ENCODE measurements at places on chromosomes 13 and 19. TPM values are rescaled to one million over a fixed set of nuclear protein-coding genes. Genes with fewer than 3 reads are reported as not detected.

GRCh38 chr13:70623239-70623638 lies 515.0 kb upstream of the KLHL1 start:
- no peak for DNase-seq

Gene CCDC194
- not detected for total RNA-seq

Gene MUC16
- not detected for total RNA-seq

Gene KANK3
- 5.1 TPM for total RNA-seq

Gene ZNF813
- total RNA-seq, result 6.6 TPM

GRCh38 chr13:73665261-73665660 lies 468.9 kb downstream of the KLF12 start:
- DNase-seq, result no peak

- DNase-seq, result no peak
Observed at GRCh38 chr19:1761528-1762242, 8.4 kb downstream of the ONECUT3 start.

Gene LILRA6
- not detected for total RNA-seq

DNA sequence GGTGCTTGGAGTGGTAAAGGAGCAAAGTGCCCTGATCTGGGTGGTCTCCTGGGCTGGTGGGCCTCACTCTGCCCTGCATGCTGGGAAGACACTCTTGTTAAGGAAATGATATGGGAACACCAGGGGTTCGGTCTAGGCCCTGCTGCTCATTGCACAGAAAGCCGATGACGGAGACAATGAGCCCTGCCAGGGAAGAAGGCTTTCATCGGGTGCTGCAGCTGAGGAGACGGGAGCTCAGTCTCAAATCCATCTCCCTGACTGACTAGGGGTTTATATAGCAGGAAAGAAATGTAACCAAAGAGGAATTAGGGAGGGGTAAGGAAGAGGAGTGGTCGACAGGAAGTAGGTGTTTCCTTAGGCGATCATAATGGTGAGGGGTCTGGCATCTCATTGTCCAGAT lies 253.4 kb downstream of the TEX29 start:
- no peak for DNase-seq

GRCh38 chr13:41694545-41695301 lies 237.4 kb downstream of the RGCC start:
- DNase-seq, result no peak

GRCh38 chr19:648904-649801 lies 9.5 kb downstream of the FGF22 start:
- no peak for DNase-seq

Gene ZNF256
- total RNA-seq, result 15.6 TPM

Gene TTC9B
- total RNA-seq, result 59.0 TPM

DNA sequence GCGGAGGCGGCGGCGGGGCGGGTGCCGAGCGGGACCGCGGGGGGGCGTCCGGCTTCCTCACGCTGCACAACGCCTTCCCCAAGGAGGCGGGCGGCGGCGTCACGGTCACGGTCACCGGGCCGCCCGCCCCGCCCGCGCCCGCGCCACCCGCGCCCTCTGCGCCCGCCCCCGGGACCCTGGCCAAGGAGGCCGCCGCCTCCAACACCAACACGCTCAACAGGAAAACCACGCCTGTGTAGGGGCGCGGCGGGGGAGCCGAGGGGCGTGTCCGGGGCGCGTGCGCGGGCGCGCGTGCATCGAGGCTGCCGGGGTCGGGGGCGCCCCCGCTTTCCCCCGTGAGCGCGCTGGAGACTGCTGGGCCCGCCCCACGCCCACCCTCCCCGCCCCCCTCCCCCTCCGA lies 8.8 kb upstream of the CACNG6 start:
- no peak for DNase-seq

- no peak for DNase-seq
Observed at GRCh38 chr13:76745261-76746200, 140.7 kb downstream of the KCTD12 start.

Gene LMTK3
- total RNA-seq, result 9.5 TPM

Gene ATP4A
- total RNA-seq, result not detected

DNA sequence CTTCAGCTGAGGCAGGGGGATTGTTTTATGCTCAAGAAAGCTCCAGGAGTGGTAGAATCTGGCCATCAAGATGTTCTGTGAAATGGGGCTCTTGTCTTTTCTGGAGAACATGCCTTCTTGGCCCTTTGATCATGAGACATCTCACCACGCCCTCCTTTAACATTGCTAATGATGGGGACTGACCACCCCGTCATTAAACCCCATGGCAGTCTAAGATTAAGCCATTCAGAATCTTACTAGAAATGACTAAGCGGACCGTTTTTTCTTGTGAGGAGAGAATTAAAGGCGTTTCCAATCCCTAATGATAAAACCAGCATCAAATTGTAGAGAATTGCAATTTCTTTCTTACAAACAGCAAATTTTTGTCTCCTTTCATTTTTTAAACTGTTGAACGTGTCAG lies 89.4 kb downstream of the COL4A2 start:
- no peak for DNase-seq

DNA sequence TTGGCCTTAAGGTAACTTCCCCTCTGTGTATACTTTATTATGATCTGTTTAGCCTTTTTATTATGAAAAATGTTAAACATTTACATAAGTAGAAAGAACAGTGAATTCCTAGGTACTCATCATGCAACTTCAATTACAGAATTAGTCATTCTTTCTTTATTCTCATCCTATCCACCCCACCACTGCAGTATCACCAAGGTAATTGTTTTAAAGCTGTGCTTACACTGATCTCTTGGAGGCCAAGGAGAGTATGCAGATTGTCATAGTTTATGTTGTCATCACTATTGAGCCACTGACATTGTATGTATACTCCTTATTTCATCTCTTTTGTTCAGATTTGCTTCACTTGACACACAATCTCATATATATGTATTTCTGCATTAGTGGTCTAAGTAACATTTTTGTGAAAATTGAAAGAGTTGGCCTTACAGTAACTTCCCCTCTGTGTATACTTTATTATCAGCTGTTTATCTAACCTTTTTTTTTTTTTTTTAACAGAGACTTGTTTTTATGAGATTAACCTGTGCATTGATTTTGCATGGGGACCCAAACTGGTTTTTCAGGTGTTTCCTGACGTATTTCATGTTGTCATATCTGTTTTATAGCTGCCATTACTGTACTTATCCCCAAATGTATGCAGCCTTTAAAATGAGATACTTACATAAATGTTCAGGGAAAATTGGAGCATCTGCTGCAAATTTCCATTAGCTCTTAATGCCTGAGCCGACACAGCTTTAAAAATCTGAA lies 4.5 kb downstream of the ZNF507 start:
- no peak for DNase-seq

DNA sequence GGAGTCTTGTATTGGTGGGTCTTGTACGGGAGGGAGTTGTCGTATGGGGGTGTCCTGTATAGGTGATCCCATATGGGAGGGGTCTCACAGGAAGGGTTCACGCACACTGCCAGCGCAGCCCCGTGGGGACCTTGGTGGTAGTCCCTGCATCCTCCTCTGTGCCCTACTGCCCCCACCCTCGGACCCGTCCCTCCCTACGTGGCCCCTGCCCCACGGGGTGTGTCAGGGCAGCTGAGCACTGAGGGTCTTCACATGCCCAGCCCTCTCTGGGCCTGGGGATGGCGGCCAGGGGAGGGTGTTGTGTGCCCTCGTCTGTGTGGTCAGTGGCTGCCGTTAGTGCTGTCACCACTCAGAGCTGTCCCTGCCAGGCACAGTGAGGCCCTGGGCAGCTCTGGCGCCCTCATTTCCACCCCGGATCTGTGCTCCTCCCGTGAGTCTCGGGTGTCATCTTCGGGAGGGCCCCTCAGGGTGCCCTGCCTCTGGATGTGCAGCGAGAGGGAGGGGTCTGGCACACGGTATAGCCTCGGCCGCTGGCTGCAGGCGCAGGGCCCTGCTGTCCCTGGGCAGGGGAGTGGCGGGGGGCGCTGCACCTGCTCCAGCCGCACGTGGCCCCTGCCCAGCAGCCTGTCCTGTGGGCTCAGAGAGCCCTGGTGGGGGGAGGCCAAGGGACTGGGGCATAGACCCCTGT lies 16.0 kb upstream of the GNA15 start:
- DNase-seq, result no peak

Gene FPR1
- total RNA-seq, result 6.7 TPM

Gene CNN2
- total RNA-seq, result 9.5 TPM

GRCh38 chr13:94658926-94659597 lies 53.3 kb downstream of the SOX21 start:
- DNase-seq, result no peak

DNA sequence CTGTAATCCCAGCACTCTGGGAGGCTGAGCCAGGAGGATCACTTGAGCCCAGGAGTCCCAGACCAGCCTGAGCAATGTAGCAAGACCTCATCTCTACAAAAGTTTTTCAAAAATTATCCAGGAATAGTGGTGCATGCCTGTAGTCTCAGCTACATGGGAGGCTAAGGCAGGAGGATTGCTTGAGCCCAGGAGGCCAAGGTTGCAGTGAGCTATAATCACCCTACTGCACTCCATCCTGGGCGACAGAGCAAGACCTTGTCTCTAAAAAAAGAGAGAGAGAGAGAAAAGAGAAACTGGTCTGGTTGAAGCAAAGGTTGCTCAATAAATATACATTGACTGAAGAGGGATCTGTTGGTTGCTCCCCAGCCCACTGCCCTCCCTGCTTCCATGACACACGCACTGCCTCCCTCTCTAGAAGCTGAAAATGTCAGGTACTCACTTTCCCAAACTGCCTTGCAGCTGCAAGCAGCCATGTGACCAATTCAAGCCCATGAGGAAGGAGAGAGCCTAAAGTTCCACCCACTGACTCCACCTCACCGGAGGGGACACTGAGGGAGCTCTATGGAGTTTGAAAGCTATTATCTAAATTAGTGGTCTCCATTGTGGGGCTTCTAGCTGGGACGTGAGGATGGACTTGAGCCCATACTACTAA lies 14.0 kb downstream of the CEACAM16 start:
- DNase-seq, result no peak

GRCh38 chr13:112879283-112879833 lies 89.7 kb upstream of the MCF2L start:
- no peak for DNase-seq

Gene GRIN3B
- total RNA-seq, result not detected

DNA sequence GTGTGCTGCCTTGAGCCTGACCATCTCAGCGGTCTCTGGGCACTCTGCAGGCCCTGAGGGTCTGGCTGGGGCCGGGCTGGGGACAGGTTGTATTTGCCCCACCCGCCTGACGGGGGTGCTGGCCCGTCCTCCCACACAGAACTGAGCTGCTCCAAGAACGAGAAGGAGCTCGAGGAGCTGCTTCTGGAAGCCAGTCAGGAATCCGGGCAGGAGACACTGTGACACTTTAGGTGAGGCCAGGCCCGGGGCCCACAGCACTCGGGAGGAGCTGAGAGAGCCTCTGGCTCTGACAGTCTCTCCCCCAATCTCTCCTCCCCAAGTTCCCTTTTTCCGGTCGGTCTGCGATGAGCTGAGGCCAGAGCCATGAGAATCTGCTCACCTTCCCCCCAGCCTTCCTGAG lies 14.5 kb downstream of the NKPD1 start:
- DNase-seq, result no peak
